MCF 10A (cell line): ENCODE measurements at places on chromosomes 6 and 20. TPM values are rescaled to one million over a fixed set of nuclear protein-coding genes. Genes with fewer than 3 reads are reported as not detected.

The CENPW gene
- 31.1 and 35.0 TPM in 2 replicates for total RNA-seq

The NDRG3 gene
- total RNA-seq, result 7.5 and 10.3 TPM in 2 replicates

The FOXC1 gene
- 16.7 and 16.8 TPM in 2 replicates for total RNA-seq

- H3K27ac ChIP-seq, result no peak within 1 kb of the TSS
- H3K27me3 ChIP-seq, result no peaks in the 10 kb centered on the region
- H3K36me3 ChIP-seq, result no peaks in the 10 kb centered on the region
- DNase-seq, result no peak
- no peaks in the 10 kb centered on the region for H3K4me1 ChIP-seq
Observed at GRCh38 chr6:22569281-22570184, at the start of gene HDGFL1. TSS of gene HDGFL1 (plus strand) at chr6:22569566. CDS start at chr6:22569576, 10 bp downstream.

DNA sequence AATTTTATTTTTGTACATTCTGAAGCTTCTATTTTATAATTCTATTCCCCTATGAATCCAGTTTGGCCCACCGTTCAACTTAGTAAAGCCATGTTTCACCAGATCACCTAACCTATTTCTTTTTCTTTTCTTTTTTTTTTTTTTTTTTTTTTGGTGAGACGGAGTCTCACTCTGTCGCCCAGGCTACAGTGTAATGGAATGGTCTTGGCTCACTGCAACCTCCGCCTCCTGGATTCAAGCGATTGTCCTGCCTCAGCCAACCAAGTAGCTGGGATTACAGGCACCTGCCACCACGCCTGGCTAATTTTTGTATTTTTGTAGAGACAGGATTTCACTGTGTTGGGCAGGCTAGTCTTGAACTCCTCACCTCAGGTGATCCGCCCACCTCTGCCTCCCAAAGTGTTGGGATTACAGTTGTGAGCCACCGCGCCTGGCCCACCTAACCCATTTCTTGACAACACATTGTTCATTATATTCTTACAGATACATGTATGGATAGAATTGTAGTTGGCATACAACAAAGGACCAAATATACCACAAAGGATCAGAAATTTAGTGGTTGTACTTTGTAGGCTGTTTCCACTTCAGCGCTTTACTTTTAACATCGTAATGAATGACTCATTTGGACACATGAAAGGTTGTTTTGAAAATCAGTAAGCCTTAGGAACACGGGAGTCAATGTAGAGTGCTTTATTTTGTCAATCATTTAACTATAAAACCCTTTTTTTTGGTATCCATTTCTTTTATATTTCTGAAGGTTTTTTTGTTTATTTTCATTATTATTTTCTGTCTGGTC is 63.2 kb downstream of the GJA1 start:
- H3K27me3 ChIP-seq, result no peaks in the 10 kb centered on the region
- no peak overlapping the region for H3K27ac ChIP-seq
- H3K4me3 ChIP-seq, result no peak overlapping the region
- DNase-seq, result no peak
- peaks cover 6% of the 10 kb centered on the region for H3K4me1 ChIP-seq
- H3K36me3 ChIP-seq, result no peaks in the 10 kb centered on the region

DNA sequence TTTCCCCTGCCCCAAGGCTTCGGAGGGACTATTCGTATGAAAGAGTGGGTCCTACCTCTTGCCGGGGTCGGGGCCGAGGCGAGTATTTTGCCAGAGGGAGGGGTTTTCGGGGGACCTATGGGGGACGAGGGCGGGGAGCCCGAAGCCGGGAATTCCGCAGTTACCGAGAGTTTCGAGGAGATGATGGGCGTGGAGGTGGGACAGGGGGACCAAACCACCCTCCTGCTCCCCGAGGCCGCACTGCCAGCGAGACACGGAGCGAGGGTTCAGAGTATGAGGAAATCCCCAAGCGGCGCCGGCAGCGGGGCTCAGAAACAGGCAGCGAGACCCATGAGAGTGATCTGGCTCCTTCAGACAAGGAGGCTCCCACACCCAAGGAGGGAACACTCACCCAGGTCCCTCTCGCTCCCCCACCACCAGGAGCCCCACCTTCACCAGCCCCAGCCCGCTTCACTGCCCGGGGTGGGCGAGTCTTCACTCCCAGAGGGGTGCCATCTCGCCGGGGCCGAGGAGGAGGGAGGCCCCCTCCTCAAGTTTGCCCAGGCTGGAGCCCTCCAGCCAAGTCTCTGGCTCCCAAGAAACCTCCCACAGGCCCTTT is 11.3 kb downstream of the PRRC2A start:
- no peaks in the 10 kb centered on the region for H3K4me1 ChIP-seq
- peak overlapping the region; percentile 12 for H3K27ac ChIP-seq
- H3K4me3 ChIP-seq, result no peak overlapping the region
- H3K36me3 ChIP-seq, result peaks cover 100% of the 10 kb centered on the region

GRCh38 chr6:26613689-26614683 is 17.2 kb downstream of the ABT1 start:
- H3K4me3 ChIP-seq, result no peak overlapping the region
- no peak for DNase-seq
- no peaks in the 10 kb centered on the region for H3K36me3 ChIP-seq
- H3K27ac ChIP-seq, result no peak overlapping the region
- no peaks in the 10 kb centered on the region for H3K27me3 ChIP-seq

DNA sequence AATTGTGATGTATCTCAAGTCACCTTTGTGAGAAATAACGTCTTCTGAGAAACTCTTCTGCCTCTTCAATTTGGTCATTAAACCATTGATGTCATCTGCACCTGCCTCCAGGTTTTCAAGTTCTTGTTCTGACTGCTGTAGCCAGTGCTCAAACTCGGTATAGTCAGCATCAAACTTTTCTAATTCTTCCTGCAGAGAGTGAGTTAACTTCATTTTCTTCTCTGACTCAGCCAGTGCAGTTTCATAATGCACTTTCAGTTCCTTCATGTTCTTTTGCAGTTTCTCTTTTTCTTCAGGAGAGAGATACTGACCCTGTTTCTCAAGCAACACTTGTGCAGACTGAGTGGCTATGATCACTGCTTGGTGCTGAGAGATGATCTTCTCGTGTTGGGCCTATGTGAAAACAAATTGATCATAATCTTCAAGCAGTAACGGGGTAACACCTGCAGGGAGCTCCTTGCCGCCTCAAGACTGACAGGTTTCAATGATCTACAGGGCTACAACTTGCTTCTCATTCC is 48.8 kb downstream of the DST start:
- peaks cover 6% of the 10 kb centered on the region for H3K4me1 ChIP-seq
- H3K4me3 ChIP-seq, result no peak overlapping the region

DNA sequence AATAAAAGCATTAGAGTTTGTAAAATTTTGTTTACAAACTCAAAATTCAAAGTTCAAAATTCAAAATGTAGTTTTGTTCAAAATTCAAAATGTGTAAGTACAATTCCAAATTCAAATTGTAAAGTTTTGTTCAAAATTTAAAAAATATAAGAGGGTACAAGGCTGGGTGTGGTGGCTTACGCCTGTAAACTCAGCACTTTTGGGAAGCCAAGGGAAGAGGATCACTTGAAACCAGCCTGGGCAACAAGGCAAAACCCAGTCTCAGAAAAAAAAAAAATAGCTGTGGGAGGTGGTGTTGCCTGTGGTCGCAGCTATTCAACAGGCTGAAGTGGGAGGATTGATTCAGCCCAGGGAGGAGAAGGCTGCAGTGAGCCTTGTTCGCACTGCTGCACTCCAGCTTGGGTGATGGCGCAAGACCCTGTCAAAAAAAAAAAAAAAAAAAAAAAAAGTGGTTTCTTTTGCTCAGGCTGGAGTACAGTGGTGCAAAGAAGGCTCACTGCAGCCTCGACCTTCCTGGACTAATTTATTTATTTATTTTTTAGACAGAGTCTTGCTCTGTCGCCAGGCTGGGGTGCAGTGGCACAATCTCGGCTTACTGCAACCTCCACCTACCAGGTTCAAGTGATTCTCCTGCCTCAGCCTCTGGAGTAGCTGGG is 5.4 kb upstream of the ZBTB12 start:
- peak; percentile 65 for DNase-seq
- no peaks in the 10 kb centered on the region for H3K27me3 ChIP-seq
- H3K36me3 ChIP-seq, result no peaks in the 10 kb centered on the region
- H3K27ac ChIP-seq, result no peak overlapping the region
- H3K4me3 ChIP-seq, result no peak overlapping the region
- H3K4me1 ChIP-seq, result peaks cover 20% of the 10 kb centered on the region

GRCh38 chr6:149913540-149914240 is 9.2 kb downstream of the RAET1G start:
- peaks cover 10% of the 10 kb centered on the region for H3K4me1 ChIP-seq
- no peaks in the 10 kb centered on the region for H3K27me3 ChIP-seq
- no peak overlapping the region for H3K4me3 ChIP-seq
- H3K27ac ChIP-seq, result no peak overlapping the region

DNA sequence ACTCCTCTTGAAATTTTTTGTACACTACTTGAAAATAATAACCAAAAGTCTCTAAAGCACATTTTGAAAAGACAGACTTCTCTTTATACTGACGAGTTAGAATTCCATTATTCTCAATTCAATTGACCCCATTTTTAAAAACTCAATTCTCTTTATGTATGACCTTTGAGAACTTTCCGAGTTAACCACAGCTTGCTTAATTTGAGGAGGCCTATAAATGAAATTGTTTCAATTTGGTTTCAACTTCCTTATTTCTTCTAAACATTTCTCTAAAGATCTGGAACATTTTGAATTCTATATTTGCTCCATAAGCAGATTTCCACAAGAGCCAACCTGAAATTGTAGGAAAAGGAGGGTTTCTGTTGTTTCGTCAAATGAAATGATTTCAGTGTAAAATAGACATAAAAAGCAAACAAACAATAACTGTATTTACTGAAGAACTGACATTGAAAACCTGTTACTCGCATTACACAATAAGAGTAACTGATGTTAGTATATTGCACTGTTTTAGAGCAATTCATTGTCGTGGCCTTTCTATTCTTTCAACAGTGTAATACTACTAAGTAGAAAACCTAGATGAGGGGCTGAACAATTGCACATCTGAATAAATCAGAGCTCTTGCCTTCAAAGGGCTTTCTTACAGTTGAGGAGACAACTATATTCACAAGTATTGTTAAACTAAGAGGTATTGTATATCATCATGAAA is 223.6 kb downstream of the HIVEP2 start:
- no peak overlapping the region for H3K4me3 ChIP-seq
- H3K4me1 ChIP-seq, result no peaks in the 10 kb centered on the region
- H3K27me3 ChIP-seq, result peaks cover 14% of the 10 kb centered on the region
- no peaks in the 10 kb centered on the region for H3K36me3 ChIP-seq
- DNase-seq, result no peak

DNA sequence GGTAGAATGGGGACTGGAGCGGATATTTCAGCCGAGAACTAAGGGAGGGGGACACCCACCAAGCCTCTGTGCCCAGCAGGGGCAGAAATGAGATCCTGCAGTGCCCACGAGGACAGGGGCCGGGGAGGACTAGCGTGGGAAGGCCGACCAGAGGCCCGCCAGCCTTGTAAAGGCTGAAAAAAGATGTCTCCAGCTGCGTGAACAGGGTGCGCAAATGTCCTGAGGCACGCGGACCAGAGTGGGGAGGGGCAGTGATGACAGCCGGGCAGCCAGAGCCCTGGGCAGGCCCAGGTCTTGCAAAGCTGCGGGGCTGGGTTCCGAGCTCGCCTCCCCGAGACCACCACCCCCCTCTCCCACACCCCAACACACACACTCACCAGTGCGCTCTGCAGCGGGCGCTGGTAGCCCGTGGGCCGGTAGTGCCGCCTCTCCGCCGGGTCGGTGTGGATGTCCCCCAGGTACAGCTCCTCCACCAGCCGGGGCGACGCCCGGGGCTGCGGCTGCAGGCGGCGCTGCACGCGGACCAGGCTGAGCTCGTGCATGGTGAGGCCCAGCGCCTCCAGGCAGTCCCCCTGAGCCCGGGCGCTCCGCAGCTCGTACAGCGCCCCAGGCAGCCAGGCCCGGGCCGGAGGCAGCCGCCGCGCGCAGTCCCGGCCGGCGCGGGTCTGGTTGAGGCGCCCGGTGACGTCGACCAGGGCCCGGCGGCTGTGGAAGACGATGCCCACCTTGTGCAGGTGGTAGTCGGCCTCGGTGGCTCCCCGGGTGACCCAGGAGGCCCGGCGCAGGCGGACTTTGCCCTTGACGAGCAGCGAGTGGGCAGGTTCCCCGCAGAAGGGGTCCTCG is 48.2 kb downstream of the APCDD1L start:
- no peaks in the 10 kb centered on the region for H3K36me3 ChIP-seq
- no peak overlapping the region for H3K27ac ChIP-seq
- H3K4me1 ChIP-seq, result peaks cover 1% of the 10 kb centered on the region
- no peak overlapping the region for H3K4me3 ChIP-seq

DNA sequence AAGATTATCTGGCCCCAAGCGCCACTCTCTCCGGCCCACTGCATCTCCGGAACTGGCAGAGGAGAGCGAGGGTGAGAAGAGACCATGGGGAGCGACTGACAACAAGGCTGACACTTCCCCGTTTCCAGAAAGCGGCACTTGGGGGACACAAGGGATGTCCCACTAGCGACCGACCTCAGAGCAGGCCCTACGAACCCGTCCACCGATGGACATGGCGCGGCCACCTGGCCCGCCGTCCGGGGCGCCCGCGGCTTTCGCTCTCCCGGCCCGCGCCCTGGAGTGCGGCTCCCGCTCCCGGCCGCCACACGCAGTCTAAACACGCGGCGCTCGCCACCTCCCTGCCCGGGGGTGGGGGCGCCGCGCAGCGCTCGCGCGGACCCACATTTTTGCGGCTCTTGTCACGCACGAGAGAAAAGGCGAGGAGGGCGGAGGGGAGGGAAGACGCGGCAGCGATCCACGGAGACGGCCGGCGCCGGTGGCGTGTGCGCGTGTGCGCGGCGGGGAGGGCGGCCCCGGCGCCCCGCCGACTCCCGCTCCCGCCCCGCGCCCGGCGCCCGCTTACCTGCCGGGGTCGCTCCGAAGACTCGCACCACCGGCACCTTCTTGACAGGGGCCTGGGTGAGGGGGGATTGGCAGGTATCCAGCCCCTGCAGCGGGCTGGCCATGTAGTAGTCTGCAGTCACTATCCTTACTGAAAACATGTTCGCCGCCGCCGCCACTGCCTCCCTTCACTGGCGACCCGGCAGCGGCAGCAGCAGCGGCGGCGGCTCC is 645 bp downstream of the REV3L start:
- peaks cover 30% of the 10 kb centered on the region for H3K4me1 ChIP-seq
- H3K4me3 ChIP-seq, result peak overlapping the region; percentile 89
- H3K36me3 ChIP-seq, result peaks cover 11% of the 10 kb centered on the region
- DNase-seq, result peak; percentile 55
- peak overlapping the region; percentile 95 for H3K27ac ChIP-seq

DNA sequence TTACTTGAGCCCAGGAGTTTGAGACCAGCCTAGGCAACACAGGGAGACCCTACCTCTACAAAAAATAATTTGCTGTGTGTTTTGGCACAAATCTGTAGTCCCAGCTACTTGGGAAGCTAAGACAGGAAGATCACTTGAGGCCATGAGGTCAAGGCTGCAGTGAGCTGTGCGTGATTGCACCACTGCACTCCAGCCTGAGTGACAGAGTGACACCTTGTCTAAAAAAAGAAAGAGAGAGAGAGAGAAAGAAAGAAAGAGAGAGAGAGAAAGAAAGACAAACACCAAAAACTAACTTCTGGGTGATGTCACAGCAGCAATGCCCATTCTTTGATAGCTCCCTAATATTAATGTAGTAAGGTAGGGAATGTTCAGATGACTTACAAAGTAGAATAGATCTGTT is 20.4 kb downstream of the USP49 start:
- peaks cover 10% of the 10 kb centered on the region for H3K4me1 ChIP-seq
- no peak overlapping the region for H3K4me3 ChIP-seq
- no peaks in the 10 kb centered on the region for H3K27me3 ChIP-seq
- no peak for DNase-seq
- no peaks in the 10 kb centered on the region for H3K36me3 ChIP-seq
- no peak overlapping the region for H3K27ac ChIP-seq
